Bladder microvascular endothelial cell (primary cell): ENCODE measurements at places on chromosomes 1 and 21. TPM values are rescaled to one million over a fixed set of nuclear protein-coding genes. Genes with fewer than 3 reads are reported as not detected.

The PKN2 gene
- total RNA-seq, result 21.0 and 38.3 TPM in 2 replicates

The ZNF695 gene
- total RNA-seq, result 2.3 and 3.3 TPM in 2 replicates

The RGL1 gene
- 11.7 and 27.3 TPM in 2 replicates for total RNA-seq

The TMEM200B gene
- 0.19 and 0.49 TPM in 2 replicates for total RNA-seq

The LCE3D gene
- not detected in 2 replicates for total RNA-seq

The RUNX3 gene
- total RNA-seq, result not detected in 2 replicates

The AMIGO1 gene
- 0.16 and 3.0 TPM in 2 replicates for total RNA-seq

The REG4 gene
- not detected in 2 replicates for total RNA-seq

The NDUFS5 gene
- total RNA-seq, result 464 and 579 TPM in 2 replicates

The TEX38 gene
- total RNA-seq, result not detected in 2 replicates

The CD48 gene
- total RNA-seq, result not detected in 2 replicates

The OSCP1 gene
- 3.3 and 3.7 TPM in 2 replicates for total RNA-seq

The HORMAD1 gene
- total RNA-seq, result 0.13 TPM in 1 of 2 replicates, not detected in the other

The UBE4B gene
- 18.9 and 28.3 TPM in 2 replicates for total RNA-seq

The LRRC71 gene
- total RNA-seq, result 0.16 and 0.19 TPM in 2 replicates

The ADORA1 gene
- total RNA-seq, result not detected in 2 replicates

The FOXD3 gene
- not detected in 2 replicates for total RNA-seq

The NBPF6 gene
- total RNA-seq, result not detected in 2 replicates

The RNF223 gene
- total RNA-seq, result not detected in 2 replicates

The ARHGAP30 gene
- not detected in 2 replicates for total RNA-seq

The GNAT2 gene
- total RNA-seq, result 0.31 and 0.49 TPM in 2 replicates

The SPATA6 gene
- total RNA-seq, result 1.6 TPM in 2 replicates

The CYYR1 gene
- total RNA-seq, result 7.5 and 20.6 TPM in 2 replicates

The NBPF10 gene
- total RNA-seq, result under 0.01 and 0.63 TPM in 2 replicates

The COPA gene
- total RNA-seq, result 178 and 246 TPM in 2 replicates

The FAAH gene
- total RNA-seq, result 0.32 and 1.2 TPM in 2 replicates

The HSD3B1 gene
- not detected in 2 replicates for total RNA-seq

The ELAPOR1 gene
- 0.16 and 0.25 TPM in 2 replicates for total RNA-seq

The RSPO1 gene
- not detected in 2 replicates for total RNA-seq

The CD247 gene
- 0.06 TPM in 1 of 2 replicates, not detected in the other for total RNA-seq

The ZNF683 gene
- not detected in 2 replicates for total RNA-seq

The CD52 gene
- total RNA-seq, result not detected in 2 replicates

The TNFSF4 gene
- 5.3 and 10.0 TPM in 2 replicates for total RNA-seq
